Smooth muscle cell of the umbilical artery (primary cell): ENCODE measurements at places on chromosomes 12 and 14. TPM values are rescaled to one million over a fixed set of nuclear protein-coding genes. Genes with fewer than 3 reads are reported as not detected.

The RNASE2 gene
- total RNA-seq: not detected in 2 replicates

The PRB2 gene
- total RNA-seq: not detected in 2 replicates

The PROX2 gene
- not detected in 2 replicates for total RNA-seq

The NCKAP5L gene
- 25.5 and 27.0 TPM in 2 replicates for total RNA-seq

The APOLD1 gene
- 3.0 and 4.5 TPM in 2 replicates for total RNA-seq

The KCNC2 gene
- total RNA-seq: not detected in 2 replicates

The TBX5 gene
- under 0.01 TPM in 1 of 2 replicates, not detected in the other for total RNA-seq

The MYL2 gene
- total RNA-seq: not detected in 2 replicates

The CPM gene
- 3.0 and 5.9 TPM in 2 replicates for total RNA-seq

The ADAM20 gene
- 2.4 and 2.5 TPM in 2 replicates for total RNA-seq
